Natural killer cell (primary cell): ENCODE measurements at places on chromosomes 12 and 14. TPM values are rescaled to one million over a fixed set of nuclear protein-coding genes. Genes with fewer than 3 reads are reported as not detected.

The OLR1 gene
- 2.3 TPM for total RNA-seq

- H3K4me1 ChIP-seq = peaks cover 24% of the 10 kb centered on the region
- DNase-seq = no peak
- peaks cover 42% of the 10 kb centered on the region for H3K36me3 ChIP-seq
- H3K27me3 ChIP-seq = no peaks in the 10 kb centered on the region
- no peak overlapping the region for H3K4me3 ChIP-seq
Measured at GRCh38 chr14:23566112-23566777, 1.3 kb downstream of the AP1G2 start.

- DNase-seq = no peak
- no peak overlapping the region for H3K4me3 ChIP-seq
- peaks cover 2% of the 10 kb centered on the region for H3K4me1 ChIP-seq
- H3K27me3 ChIP-seq = no peaks in the 10 kb centered on the region
- H3K36me3 ChIP-seq = no peaks in the 10 kb centered on the region
Measured at GRCh38 chr12:3944620-3945019, 71.4 kb upstream of the PARP11 start.

- no peak overlapping the region for H3K27ac ChIP-seq
- no peaks in the 10 kb centered on the region for H3K4me1 ChIP-seq
- H3K36me3 ChIP-seq = no peaks in the 10 kb centered on the region
Measured at GRCh38 chr12:115259968-115260747, 576.2 kb upstream of the TBX3 start.
